ENCODE measurements at places on chromosomes 12 and 14. TPM values are rescaled to one million over a fixed set of nuclear protein-coding genes. Genes with fewer than 3 reads are reported as not detected.

The KRT83 gene
- not detected for total RNA-seq

The CFAP73 gene
- 0.55 TPM for total RNA-seq

GRCh38 chr14:57352396-57353170 lies 37.8 kb upstream of the NAA30 start:
- DNase-seq, result no peak

GRCh38 chr12:42686514-42687172 lies 97.1 kb upstream of the PRICKLE1 start:
- DNase-seq, result no peak

- DNase-seq, result no peak
Measured at GRCh38 chr12:83945871-83946270, 966.7 kb downstream of the SLC6A15 start.

Measured in activated naive CD8-positive, alpha-beta T cell treated with anti-CD3 and anti-CD28 coated beads, Interleukin-2, amount 10 ng/mL, durations not matched to agents 7 days and 5 days (primary cell).